CD4-positive, alpha-beta T cell treated with Interleukin-15 for 1 hour (primary cell): ENCODE measurements at places on chromosomes 6 and 20.

GRCh38 chr6:119184008-119184648, 105.7 kb upstream of the FAM184A start:
- no peak for DNase-seq

GRCh38 chr6:52507557-52508260, 69.2 kb downstream of the TRAM2 start:
- DNase-seq = no peak

GRCh38 chr20:61839912-61840778, 225.5 kb downstream of the TAF4 start:
- peak; percentile 0 for DNase-seq

DNA sequence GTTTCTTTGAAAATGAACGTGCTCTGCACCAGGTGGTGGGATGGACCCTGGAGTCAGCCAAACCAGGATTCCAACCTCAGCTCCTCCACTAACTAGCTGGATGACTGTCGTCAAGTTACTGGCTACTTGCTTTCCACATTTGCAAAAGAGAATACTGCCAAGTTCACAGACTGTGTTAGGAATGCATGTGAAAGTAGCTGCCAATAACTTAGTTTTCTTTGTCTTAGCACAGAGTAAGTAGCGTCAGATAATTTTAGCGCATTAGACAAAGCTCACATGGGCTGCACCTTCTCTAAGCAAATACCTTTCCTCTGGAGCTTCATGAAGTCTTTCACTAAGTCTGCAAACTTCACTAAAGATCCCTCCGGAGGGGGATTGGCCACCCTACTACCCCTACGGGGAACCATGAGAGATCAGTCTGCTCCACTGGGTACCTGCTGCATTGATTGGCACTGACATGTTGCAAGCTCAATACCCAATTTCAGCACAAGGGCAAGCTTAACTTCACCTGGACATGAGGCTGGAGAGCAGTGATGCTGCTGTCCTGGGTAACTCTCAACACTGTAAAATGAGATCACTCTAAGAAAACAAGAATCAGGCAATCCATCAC, 113.9 kb downstream of the MBOAT1 start:
- DNase-seq = no peak

DNA sequence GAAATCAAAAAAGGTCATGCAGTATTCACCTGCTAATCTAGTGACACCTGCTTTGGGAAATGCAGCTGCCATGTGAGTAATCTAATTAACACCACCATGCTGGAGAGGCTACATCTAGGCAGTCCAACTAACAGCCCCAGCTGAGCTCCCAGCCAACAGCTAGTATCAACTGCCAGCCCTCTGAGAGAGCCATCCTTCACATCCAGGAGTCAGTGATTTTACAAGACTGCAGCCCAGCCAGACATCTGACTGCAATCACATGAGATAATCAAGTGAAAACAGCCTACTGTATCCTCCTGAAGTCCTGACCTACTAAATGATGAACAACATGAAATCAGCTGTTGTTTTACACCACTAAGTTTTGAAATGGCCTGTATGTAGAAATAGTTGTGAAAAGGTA, 298.4 kb downstream of the TRDN start:
- DNase-seq = no peak

DNA sequence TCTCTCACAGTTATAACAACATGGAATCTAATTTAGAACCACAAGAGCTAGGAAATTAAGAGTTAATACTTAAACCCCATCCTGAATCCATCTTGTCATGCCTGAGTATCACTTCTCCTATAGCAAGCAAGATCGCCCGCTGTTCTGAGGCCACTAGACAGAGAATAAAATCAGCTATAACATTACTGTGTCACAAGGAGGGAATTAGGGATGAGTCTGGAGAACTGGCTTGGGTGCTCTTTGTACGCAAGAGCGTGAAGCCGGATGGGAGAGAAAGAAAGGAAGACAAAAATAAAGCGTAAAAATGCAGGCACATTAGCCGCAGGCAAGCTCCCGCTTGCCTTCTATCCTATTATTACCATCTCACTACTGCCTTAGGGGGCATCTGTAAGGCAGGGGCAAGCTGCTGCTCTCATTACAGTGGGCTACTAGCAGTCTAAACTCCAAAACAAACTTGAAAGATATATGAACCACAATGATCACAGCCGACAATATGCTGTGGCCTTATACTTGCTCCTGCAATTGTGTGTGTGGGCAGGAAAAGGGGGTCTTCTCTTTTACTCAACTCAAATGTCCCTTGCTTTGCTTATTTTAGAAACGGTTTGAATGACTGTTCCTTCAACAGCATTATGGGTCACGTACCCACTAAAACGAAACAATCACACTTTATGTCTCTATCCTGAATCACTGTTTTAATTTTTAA, 81.9 kb downstream of the GJA10 start:
- no peak for DNase-seq

DNA sequence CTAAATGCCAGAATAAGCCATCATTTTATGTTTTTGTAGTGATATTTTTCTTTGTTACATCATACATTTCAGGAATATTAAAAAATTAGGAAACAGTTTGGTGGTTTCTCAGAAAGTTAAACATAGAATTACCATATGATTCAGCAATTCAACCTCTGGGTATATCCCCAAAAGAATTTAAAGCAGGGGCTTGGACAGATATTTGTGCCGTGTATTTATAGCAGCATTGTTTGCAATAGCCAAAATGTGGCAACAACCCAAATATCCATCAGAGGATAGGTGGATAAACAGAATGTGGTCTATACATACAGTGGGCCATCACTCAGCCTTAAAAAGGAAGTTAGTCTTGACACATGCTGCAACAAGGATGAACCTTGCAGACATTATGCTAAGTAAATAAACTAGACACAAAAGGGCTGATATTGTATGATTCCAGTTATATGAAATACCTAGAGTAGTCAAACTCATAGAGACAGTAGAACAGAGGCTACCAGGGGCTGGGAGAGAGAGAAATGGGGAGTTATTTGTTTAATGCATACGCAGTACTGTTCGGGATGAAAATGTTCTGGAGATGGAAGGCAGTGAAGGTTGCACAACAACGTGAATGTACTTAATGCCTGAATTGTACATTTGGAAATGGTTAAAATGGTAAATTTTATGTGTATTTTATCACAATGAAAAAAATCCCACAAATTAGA, 18.9 kb upstream of the TRAF3IP2 start:
- no peak for DNase-seq

DNA sequence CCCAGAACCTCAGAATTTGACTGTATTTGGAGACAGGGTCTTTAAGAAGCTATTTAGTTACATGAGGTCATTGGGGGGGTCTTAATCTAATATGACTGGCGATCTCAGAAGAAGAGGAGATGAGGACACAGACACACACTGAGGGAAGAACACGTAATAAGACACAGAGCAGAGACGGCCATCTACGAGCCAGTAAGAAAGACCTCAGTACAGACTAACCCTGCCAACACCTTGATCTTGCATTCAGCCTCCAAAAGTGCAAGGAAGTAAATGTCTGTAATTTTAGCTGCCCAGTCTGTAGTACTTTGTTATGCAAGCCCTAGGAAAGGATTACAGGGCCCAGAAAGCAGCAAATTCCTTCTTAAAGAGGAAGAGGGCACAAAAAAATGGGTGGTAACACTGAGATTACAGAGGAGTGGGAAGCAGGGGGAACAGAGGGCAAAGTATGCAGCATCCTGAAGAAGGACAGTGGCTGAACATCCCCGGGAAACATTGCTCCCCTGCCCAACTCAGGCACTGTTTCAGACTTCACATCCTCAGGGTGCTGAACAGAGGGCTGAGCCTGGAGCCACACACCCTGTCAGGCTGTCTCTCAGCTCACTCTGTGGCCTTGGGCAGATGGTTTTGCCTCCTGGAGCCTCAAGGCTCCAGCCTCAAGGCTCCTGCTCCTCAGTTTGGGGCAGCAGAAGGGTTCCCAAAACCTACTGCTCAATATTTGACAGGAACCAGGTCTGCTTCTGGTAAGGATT, 27.9 kb upstream of the SIRPG start:
- no peak for DNase-seq

- DNase-seq = no peak
These were observed 1347.5 kb upstream of the ADGRB3 start for GRCh38 chr6:67287566-67287965.

DNA sequence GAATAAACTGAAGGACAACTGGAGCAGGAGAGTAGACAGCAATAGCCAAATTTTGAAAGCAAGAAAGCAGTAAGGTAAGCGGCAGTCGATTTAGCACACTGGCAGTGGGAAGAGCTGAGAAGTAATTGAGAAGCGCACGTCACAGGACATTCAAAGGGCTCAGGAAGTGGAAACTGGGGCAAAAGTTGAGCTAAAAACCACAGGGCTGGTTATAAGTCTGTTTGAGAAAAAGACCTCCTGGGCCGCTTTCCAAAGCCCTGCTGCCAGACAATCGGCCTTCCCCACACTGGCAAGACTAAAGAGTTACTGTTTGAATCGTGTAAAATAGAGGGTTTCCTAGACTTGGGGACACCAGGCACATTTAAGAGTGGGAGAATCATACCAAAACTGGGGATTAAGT, 161.4 kb downstream of the DNAH8 start:
- DNase-seq = peak; percentile 36

DNA sequence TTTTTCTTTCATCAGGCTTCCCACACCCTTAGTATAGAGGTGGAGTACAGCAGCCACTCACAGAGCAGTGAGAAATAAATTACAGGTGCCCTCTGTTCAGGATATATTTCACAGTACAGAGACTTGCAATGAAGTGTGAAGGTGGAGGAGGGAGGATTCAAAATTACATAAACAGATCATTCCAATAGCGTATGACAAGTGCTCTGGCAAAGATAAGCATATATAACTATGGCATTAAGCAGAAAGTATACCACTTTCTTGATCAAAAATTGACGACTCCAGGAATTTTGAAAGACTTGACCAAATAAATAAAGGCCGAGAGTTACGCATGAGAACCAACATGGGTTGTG, 108.7 kb downstream of the GPX5 start:
- DNase-seq = no peak

- DNase-seq = no peak
These were observed 8.4 kb downstream of the PSMG4 start for GRCh38 chr6:3267162-3267561.

- DNase-seq = no peak
These were observed 79.3 kb upstream of the NAA20 start for GRCh38 chr20:19937651-19938420.

DNA sequence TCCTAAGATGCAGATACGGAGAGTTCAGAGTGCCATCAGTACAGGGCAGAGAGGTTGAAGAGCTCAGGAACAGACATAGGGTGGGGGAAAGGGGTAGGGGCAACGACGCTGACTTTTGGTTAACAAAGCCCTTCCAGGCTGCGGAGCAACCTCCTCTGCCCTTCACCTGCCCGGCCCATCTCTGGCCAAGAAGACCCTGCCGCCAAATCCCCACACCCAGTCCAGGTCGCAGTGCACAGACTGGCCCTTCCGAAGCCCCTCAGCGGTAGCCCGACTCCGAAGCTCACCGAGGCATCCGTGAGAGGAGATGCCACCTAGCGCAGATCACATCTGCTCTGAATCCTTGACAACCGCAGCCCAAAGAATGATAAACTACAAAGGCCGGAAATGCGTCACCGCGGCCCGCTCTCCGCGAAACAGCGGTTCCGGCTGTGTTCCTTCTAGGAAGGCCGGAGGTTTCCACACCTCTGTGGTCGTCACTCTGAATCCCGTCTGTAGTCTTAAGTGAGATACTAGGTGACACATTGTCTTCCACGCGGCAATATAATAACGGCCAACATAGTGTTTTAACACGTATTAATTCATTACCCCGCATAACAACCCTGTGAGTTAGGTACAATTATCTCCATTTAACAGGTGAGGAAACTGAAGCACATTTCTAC, at the start of gene ZSCAN23:
TSS of gene ZSCAN23 (minus strand) at position 380 of the 662 bp plus-strand sequence. CDS start 7,225 bp downstream, outside the sequence.
- peak; percentile 89 for DNase-seq

DNA sequence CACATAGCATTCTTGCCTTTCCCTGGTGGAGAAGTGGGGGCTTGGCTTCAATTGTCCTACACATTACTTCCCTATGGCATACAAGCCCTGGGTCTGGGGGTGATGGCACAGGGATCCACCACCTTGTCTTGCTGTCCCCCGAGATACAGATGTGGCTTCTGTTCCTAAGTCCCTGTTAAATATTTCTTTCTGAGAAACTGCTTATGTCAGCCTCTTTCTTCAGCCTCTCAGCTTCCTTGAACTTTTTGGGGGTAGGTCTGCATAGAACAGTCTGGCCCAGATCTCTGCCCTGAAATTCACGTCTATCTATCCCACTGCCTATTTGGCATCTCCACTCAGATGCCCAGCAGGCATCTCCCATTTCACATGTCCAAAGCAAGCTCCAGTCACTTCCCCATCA, 177.4 kb downstream of the SCP2D1 start:
- DNase-seq = no peak

DNA sequence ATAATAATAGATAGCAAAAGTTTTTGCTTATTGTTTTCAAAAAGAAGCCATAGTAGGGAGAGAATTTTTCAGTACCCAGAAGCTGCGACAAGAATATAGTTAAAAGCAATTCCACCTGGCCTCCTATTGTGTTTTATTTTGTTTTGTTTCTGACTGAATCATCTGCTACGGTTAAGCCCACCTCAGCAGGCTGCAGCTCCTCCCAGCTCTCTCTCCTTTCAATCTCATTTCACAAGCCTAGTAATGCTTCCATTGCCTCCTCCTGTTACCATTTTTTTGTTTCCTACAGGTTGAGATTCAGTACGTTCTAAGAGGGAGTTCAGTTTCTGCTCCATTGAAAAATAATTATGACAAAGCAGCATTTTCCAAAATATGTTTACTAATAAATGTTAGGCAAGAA, 77.9 kb downstream of the PCSK2 start:
- no peak for DNase-seq

DNA sequence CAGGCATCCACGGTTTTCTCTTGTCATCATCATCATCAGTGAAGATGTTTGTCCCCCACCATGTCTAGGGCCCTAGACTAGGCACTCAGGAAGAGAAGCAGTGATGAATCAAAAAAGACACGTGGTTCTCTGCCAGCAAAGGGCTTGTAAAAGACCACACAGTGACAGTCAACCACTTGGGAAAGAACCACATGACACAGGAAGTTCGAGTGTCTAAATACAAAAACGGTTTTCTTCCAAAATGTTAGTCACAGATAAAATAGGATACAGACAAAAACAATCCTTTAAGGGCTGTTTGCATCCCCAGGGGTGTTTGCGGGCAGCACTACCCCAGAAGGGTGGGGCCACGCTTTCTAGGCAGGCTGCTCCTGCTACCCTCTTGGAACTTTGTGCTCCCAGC, 356.8 kb upstream of the AGPAT4 start:
- DNase-seq = no peak

DNA sequence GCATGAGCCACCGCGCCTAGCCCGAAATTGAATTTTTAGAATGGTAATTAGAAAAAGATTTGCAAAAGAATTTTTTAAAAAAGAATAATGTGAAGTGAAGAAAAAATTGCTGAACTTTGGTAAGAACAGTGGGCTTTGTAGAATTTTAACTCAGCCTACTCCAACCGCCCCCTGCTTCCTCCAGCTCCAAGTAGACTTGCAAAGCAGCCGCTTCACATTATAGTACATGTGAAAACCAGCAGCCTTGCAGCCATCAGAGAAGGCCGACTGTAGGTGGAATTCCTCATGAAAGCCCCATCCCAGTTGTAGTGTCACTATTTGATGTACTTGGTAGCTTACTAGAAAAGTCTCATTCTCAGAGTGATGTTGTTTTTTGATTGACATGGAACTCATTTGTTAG, 835.6 kb downstream of the TBC1D32 start:
- no peak for DNase-seq
